ENCODE measurements at places on chromosomes 12 and 14.

DNA sequence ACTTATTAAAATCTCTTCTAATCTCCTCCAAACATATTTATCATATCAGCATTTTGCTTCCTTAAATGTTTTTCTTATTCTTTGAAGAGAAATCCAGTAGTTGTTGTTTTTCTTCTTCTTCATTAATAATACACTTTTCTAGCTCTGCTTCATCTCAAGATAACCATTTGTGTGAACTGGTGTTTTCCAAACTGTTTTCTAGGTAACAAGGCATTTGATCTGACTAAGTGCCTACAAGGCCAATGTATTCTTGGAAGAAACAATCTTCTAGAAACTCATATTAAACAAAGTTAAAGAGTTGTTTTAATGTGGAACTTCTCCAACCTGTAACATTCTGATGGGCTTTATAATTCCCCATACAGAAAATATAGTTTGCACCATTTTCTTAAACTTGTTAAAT lies 30.8 kb upstream of the IFNG start:
- DNase-seq, result no peak

DNA sequence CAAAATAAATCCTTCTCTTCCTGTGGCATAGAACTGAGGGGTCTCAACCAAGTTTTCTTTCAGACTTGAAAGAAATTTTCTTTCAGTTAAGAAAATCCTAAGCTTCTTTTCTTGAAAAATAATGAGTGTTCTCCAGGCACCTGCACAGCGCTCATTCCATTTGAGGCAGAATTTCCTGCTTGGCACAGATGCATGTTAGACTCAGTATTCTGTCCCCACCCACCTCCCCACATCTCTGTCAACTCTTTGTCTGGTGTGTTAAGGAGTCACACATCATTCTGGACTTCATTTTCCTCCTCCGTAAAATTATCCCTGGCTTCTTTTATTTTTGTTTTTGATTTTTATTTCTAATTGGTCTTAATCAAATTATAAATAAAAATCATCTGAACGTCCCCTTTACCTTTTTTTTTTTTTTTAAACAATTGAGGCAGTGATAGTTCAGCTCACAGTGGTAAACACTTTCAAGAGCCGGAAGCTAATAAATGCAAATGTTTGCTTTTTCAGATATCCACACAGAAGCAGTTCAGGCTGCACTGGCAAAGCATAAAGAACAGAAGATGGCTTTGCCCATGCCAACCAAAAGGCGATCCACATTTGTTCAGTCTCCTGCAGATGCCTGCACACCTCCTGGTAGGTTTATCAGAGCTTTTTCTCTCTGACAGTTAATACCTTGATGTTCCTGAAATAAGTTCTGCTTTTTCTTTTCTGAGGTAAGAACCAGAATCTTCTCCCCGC lies 104.0 kb upstream of the ATF1 start:
- no peak for DNase-seq

GRCh38 chr14:102927346-102927877 lies 4.9 kb downstream of the AMN start:
- no peak for DNase-seq

- DNase-seq, result no peak
Measured at GRCh38 chr14:36340276-36340890, 19.9 kb upstream of the MBIP start.

DNA sequence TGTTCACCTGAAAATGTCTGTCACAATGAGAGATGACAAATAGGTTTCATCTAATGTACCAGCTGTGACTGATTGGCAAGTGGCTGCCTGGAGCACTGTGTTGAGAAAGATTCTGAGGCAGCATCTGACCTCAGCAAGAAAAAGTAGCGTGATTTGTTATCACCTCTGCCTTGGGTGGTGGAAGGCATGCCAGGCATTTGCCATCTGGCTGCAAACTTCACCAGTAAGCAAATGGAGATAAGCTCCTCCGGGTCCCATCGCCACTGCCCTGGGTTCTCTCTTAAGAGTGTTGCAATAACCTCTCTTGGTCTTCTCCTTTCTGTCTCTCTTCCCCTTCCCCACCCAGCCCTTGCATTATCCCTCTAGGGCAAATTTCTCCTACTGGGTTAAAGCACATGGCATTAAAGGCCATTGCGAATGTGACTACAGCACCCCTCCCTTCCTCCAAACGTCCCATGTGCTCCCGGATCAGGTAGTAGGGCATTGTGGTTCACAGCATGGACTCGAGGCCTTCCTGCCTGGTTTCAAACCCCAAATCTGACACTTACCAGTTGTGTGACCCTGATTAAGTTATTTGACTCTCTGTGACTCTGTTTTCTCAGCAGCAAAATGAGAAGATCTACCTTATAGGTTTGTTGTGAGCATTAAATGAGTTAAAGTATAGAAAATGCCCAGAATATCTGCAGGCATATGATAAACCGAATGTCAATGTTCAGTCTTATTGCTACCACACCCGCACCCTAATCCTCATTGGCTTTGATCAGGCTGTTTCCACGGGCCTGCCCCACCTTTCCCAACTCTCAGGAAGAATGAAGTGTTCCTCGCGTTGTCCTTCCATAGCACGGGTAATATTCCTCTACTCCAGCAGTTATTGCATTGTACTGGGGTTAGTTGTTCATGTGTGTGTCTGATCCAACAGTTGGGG lies 8.2 kb upstream of the LGALS3 start:
- DNase-seq, result no peak

- no peak for DNase-seq
Measured at GRCh38 chr12:65612440-65612839, 211.8 kb upstream of the HMGA2 start.

GRCh38 chr14:28870033-28870564 lies 103.5 kb downstream of the FOXG1 start:
- no peak for DNase-seq

- peak; percentile 30 for DNase-seq
Measured at GRCh38 chr14:61927060-61927459, 164.8 kb downstream of the SNAPC1 start.

GRCh38 chr14:22509036-22509709 lies 79.9 kb downstream of the DAD1 start:
- no peak for DNase-seq

DNA sequence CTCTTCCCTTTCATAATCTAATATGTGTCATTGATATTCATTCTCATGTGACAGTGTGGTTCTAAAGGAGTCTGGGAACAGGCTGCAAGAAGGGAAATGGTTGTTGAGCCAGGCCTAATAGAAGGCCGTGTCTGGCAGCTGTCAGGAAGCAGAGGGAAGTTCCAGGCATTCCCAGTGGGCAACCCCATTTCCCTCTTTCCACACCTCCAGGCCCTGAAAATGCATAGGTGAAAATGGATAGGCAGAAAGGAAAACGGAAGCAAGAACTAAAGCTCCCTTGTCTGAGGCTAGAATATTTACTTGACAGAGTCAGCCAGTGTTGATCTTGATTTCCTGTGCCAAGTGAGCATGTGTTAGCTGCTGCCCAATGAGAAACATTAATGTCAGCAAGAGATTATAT lies 97.7 kb downstream of the PPM1A start:
- no peak for DNase-seq

DNA sequence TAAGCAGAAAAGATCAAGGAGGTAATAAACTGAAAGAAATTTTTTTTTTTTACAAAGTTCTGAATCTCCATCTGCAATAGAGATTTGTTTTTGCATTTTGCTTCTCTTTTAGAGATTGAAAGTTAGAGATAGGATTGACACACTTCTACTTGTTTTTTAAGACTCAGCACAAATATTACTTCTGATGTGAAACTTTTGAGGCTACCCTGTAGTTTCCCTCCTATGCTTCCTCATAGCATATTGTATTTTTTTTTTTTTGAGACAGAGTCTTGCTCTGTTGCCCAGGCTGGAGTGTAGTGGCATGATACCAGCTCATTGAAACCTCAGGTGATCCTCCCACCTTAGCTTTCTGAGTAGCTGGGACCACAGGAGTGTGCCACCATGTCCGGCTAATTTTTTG lies 32.1 kb upstream of the SGPP1 start:
- no peak for DNase-seq

GRCh38 chr14:31380106-31380505 lies 40.2 kb downstream of the HEATR5A start:
- no peak for DNase-seq

GRCh38 chr12:108375986-108376663 lies 37.0 kb upstream of the CMKLR1 start:
- no peak for DNase-seq

DNA sequence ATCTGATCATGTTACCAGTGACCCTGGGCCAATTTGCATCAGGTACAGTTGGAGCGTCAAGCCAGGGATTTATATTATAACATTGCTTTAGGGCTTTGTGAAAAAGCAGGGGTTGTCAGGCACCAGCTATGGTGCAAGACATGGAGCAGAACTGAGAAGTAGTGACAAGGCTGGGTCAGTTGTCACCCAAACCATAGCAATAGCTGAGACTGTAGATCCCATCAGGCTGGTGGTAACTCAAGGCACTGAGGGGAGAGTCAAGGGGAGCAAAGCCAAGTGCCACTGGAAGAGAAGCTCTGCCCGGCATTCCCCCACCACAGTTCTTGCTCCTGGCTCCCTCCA lies 16.9 kb downstream of the BCL2L14 start:
- no peak for DNase-seq
